NCI-H1417 treated with DMSO at 0.1 percent for 48 hours (cell line): ENCODE measurements at places on chromosomes 7 and 10.

- DNase-seq: no peak
These were observed 315.3 kb downstream of the SDK1 start for GRCh38 chr7:3616306-3616705.

DNA sequence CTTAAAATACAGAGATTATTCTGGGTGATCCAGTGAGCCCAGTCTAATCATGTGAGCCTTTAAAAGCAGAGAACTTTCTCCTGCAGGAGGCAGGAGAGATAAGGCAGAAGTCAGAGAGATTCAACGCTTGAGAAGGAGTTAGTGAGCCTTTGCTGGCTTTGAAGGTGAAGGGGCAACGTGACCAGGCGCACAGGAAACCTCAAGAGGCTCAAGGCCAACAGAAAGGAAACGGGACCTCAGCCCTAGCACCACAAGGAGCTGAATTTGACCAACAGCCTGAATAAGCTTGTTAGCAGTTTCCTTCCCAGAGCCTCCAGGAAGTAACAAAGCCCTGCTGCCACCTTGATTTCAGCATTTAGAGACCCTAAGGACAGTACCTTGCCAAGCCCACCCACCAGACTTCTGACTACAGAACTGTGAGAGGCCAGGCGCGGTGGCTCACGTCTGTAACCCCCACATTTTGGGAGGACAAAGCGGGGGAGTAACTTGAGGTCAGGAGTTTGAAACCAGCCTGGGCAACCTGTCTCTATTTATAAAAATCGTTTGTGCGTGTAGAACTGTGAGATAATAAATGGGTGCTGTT is 87.3 kb upstream of the KAT6B start:
- no peak for DNase-seq

- no peak for DNase-seq
These were observed 53.0 kb upstream of the PDGFA start for GRCh38 chr7:572416-573268.

- DNase-seq: no peak
These were observed 6.7 kb downstream of the TLL2 start for GRCh38 chr10:96507044-96507443.

- no peak for DNase-seq
These were observed 140.8 kb downstream of the ADAM12 start for GRCh38 chr10:126247446-126247975.

GRCh38 chr10:47165711-47166404 is 134.1 kb upstream of the GDF10 start:
- DNase-seq: no peak

GRCh38 chr7:25860275-25861163 is 291.5 kb upstream of the NFE2L3 start:
- DNase-seq: no peak

- DNase-seq: no peak
These were observed 3.3 kb upstream of the THSD7A start for GRCh38 chr7:11835260-11835659.

DNA sequence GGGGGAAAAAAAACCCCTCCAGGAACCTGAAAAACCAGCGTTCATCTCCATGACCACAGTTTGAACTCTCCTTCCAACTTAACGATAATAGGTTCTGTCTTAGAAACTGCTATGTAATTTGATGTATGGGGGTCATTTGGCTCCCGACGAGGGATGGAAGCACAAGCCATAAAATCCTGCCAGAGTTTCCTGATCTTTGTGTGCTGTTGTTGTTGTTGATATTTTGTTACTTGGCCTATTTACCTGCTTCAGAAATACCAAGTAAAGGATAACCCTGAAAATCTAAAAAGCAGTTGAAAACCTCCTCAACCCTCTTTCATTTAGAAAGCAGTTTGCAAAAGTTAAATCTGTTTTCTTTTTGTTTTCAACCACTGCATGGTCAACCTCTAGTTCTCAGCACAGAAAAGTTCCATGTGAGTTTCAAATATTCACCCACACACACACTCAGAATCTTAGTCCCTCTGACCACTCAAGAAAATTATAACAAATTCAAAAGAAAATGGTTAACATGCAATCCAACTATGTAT is 9.3 kb upstream of the HOXA2 start:
- DNase-seq: no peak

GRCh38 chr10:13234172-13234571 is at the start of gene UCMA:
TSS of gene UCMA (minus strand) at chr10:13234374. CDS start at chr10:13234258, 116 bp downstream.
- DNase-seq: no peak

- no peak for DNase-seq
These were observed 52.2 kb upstream of the KCNIP2 start for GRCh38 chr10:101895781-101896180.

GRCh38 chr10:24857031-24857725 is 95.2 kb downstream of the PRTFDC1 start:
- no peak for DNase-seq

DNA sequence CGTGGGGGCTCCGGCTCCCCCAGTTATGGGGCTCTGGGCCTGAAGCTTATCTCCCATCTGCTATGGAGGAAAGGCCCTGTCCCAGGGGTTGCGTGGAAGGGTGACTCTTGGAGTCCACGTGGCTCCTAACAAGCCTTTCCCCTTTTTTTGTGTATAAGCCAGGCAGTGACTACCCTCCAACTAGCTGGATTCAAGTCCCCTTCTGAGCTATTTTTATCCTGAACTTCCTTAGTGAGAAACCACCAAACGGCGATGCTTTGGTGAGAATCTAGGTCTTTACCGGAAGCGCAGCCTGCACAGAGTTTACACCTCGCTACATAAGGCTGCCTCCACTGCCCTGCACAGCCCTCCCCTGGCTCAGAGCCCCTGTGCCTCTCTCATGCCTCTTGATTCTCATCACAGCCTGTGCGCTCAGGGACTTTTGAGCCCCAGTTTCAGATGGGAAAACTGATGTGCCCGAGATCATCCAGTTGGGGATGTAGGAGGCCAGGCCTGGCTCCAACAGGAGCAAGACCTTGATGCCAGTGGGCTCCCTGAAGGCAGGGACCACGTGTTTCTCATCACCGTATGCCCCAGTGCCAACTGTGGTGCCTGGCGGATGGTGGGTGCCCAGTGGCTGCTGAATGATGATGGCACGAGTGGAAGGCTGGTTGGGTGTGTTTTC is 102.3 kb upstream of the PPIF start:
- no peak for DNase-seq
